NCI-H2029 treated with DMSO at 0.1 percent for 48 hours (cell line): ENCODE measurements at places on chromosomes 6 and 20.

DNA sequence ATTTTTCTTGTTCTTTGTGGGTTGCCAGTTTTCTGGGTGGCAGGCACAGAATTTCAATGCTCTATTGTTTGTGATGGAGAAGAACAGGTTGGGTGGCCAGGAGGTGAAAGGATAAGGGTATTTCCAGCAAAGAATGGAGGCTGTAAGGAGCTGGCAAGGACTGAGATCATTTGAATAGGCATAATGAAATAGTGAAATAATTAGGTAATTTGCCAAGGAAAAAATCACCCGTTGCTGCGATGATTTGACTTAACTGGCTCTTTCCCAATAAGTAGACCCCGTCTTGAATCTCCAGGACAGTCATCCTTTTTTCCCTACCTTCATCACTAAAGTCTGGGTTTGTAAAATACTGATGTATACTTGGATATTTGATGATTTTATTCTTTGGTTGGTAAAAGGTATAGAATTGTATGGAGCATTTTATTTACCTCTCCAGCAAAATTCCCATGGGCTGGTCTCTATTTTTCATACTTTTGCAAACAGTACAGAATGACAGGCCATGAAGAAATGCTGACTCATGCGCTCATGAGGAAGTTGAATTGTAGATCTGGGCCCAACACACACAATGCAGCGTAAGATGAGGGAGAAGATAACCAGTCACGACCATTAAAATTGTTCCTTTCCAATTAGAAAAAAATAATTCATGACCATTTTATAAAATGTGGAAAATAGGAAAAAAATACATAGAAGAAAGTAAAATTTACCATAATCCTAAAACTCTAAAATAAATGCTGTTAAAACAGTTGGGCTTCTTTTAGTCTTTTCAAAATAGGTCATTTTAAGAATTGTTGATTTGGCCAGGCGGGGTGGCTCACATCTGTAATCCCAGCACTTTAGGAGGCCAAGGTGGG, 2.4 kb upstream of the GCNT2 start:
- DNase-seq, result no peak

DNA sequence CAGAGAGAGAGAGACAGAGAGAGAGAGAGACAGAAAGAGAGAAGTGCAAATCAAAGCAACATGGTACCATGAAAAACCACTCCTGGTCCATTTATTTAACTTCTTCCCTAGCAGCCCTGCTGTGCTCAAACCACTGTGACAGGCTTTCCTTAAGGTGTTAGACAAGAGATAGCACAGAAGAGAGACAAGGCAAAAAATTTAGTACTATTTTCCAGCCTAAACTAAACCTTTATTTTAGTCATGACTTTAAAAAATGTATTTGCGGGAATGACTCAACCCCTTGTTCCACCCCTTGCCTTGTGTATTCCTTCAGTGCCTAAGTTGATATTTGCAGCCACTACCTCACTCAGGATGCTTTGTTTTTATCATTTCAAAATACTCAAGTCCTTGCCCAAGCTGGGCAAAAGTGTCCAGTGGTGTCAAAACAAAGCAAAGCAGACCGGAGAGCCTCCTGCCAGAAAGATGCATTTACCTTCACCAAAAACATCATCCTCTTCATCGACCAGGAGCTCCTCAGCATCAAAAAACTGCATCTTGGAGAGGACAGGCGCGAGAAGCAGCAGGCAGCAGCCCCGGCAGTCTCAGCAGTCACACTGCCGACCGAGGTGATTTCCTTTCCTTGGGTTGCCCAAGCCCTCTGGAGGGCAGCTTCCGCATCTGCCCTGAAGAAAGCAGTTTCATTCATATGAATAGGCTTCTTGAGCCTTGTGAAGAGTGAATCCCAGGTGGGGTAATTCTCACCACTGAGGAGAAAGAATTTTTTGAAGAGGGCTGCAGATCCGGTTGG, at the start of gene RIPOR2:
RIPOR2 (minus strand) TSS at position 595 of the 787 bp plus-strand sequence; CDS start at position 533, 62 bp downstream.
- no peak for DNase-seq

DNA sequence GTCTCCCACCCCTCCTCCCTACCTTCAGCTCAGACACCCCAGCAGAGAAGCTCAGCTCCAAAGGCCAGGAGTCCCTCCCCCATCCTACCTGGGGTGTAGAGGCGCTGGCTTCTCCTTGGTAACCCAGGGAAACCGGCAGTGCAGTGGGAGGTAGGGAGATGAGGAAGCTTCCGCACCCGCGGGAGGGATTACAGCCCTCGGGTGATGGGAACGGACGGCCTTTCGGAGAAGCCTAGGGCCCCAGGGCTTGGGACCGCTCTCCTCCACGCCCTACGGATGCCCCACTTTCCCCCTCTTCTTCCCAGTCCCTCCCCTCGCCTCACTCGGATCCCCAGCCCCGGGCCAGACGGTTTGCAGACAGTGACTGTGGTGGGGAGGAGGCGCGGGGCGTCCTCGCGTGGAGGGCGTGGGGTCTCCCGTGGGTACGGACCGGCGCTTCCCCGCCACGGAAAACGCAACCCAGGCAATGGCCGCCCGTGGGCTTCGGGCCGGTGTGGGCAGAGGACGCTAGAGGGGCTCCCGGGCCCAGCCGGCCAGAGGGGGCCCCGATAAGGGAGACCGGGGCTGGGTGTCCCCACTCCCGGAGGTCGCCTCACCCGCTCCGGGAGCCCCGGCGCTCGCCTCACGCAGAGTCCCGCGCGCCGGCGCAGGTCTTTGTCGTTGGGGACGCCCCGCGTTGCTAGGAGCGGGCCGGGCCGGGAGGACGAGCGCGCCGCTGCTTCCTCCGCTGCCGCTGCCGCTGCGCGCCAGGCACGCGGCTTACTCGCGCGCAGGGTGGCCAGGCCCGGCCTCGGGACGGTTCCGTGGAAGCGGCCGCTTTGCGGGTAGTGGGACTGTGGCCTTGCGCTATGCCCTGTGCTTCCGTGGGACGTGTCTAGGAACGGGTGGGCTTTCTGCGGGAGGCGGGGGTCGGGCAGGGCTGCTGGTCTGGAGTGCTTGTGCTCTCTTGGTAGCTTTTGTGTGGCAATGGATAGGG, 15.8 kb downstream of the AARS2 start:
- DNase-seq, result no peak

DNA sequence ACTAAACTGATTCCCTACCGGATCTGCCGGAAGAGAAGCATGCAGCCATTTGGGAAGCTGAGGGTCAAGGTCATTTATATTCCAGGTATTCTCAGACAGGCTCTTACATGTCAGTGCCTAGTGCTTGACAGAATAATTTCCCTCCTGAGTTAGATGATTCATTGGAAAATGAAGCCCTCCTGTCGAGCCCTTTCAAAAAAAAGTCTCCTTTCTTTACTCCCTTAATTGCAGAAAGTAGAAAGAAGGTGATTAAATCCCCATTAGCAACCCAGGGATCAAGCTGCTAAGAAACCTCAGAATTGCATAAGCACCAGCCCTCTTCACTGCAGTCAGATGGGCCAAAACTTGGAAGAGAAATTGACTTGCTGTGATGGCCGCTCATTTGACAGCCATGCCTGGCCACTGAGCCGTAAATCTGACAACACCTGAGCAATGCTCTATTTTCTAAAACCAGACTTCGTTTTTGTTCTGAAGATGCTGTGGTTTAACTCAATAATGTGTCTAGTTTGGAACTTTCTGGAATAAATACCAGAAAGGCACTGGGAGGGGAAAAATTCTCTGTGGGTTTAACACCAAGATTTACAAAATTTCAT, 61.0 kb upstream of the ARMH2 start:
- no peak for DNase-seq

DNA sequence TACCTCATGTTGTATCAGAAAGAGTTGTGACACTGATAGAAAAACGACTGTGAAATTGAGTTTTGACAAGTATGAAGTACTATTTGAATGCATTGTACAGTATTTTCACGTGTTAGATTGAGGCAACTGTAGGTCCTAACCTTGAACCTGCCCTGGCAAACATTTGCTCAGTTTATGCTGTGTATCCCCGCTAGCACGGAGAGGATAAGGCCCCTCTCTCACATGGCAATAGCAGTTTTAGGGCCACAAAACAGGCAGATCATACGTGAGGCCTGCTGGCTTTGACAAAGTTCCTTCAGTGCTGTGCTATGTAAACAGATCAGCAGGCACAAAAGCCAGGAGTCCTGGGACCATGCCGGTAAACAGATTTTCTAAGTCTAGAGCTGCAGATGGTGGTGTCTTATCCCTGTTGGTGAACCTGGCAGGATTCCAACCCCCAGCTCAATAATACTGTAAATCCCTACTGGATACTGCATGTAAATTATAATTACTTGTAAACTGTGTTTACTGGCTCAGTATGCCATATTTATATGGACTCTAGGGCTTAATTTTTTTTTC, 23.8 kb upstream of the FAM217A start:
- no peak for DNase-seq

DNA sequence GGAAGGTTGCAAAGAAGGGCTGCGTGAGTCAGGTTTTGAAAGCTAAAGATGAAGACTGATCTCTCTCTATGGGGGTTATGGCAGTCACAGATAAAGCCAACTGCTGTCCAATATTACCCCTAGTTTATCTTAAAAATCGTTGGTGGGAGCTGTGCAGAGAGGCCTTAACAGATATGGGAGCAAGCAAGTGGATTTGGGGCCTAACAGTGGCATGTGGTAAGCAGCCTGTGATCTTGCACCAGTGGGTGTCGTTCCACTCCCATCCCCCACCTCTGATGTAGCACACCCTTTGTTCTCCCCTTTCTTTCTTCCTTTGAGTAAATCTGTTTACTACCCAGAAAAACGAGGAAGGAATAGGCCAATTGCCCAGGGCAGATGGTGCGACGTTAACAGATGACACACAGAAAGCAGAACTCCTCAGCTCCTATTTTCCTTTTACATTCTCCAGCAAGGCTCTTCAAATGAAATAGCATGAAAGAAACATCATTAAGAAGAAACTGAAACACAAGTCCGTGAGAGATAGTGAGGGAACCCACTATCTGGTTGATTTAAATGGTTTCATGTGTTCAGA, 274.1 kb upstream of the CITED2 start:
- no peak for DNase-seq

DNA sequence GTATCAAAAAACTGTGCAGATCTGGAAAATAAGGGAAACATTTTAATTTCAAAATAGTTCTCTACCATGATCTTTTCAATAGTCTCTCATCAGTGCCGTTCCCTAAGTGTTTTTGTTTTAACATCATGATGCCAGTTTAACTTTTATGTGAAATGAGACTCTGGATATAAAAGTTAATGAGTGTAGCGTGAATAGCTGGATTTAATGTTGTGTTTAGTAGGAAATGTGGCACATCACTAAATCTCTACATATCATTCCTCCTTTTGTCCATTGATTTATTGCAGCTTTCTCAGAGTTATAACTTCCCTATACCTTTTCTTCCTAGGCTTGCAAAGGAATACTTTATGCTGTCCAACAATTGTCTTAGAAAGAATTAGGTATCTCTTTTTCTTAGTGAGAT, 81.4 kb upstream of the SCGN start:
- no peak for DNase-seq

GRCh38 chr6:72948153-72948552, 277.1 kb downstream of the KHDC1L start:
- DNase-seq, result no peak

- peak; percentile 47 for DNase-seq
These were observed 49.6 kb upstream of the DSN1 start for GRCh38 chr20:36823121-36823520.

GRCh38 chr6:11162262-11162661, 50.7 kb upstream of the ERVFRD-1 start:
- DNase-seq, result no peak

DNA sequence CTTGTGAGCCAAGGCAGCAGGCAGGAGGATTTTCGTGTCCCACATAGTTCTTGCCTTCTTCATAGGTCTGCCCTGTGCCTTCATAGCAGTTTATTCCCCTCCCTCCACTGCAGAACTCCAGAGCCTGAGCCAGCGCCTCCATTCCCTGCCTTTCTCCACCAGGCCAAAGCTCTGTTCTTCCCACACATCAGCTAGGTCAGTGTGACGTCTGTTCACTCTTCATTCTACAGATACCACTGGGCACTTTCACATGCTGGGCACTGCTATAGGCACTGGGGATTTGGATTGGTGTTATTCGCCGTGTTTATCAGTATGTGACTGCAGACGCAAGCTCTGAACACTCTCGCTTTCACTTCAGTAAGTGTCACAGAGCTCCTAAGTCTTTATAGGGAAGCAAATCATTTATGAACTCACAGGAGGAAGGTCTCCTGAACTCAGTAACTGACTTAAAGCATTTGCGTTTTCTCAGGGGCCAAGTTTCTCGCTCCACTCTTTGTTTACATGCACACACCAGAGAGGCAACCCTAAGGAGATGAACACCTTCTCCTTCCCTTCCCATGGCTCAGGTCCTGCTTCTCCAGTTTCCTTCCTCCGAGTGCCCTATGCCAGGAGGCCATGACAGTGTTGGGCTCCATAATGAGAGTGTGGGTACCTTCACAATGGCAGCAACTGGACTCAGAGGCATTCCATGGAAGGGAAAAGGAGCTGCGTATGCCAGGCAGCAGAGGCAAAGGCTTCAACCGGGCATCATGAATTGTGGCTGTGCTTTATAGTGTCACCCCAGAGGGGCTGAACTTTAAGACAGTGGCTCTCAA, 6.3 kb upstream of the APMAP start:
- no peak for DNase-seq

- DNase-seq, result no peak
These were observed 468.9 kb downstream of the PRKN start for GRCh38 chr6:162258647-162259046.

- DNase-seq, result no peak
These were observed 40.9 kb downstream of the KIZ start for GRCh38 chr20:21166801-21167200.

- no peak for DNase-seq
These were observed 94.0 kb downstream of the SHLD1 start for GRCh38 chr20:5844063-5844681.

- DNase-seq, result no peak
These were observed 109.4 kb upstream of the KCNG1 start for GRCh38 chr20:51132279-51132678.

DNA sequence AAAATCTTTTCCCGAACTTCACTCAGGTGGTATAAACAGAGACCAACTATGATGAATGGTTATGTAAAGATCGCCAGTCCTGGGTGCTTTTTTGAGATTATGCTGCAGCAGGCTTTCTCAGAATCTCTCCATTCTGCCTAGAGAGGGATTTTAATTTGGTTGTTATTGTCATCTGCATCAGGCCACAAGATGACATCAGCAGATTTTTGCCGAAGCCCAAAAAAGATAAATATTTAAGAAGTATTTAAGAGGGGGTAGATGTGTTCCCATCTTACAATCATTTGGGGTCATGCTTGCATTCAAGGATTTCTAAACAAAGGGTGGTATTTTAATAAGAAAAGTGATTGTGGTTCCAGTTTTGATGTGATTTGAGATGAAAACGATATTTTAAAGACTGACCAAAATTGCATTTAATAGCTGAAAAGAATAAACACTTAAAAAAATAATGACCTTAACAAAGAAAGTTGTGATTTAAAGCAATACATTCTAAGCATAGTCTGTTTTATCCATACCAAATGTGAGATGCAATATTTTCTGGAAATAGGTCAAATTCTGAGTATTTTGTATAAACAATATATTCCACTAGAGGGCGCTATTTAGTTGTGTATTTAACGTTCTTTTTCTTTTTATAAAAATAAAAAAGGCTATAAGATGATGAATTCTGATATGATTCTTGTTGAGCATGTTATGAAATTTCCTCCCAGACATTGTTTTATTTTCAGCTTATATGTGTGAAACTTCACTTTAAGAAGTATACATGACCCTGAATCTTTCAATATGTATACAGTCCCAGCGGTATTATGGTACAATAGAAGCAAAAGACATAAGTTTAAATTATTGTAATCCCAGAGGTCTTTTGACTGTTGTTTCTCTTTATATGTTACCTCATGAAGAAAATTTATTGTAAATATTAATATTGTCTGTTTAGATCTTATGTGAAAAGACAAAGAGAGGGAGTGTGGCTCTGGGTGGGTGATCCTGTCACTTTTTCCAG, 51.0 kb upstream of the ZFP64 start:
- peak; percentile 38 for DNase-seq

- DNase-seq, result no peak
These were observed 1353.4 kb upstream of the GJE1 start for GRCh38 chr6:140779341-140779740.
